KBM-7 (cell line): ENCODE measurements at places on chromosomes 12 and 14.

- no peak for DNase-seq
Measured at GRCh38 chr14:83918546-83918945, 1611.4 kb upstream of the FLRT2 start.

GRCh38 chr12:94625531-94625930 is 24.8 kb downstream of the TMCC3 start:
- DNase-seq = no peak

DNA sequence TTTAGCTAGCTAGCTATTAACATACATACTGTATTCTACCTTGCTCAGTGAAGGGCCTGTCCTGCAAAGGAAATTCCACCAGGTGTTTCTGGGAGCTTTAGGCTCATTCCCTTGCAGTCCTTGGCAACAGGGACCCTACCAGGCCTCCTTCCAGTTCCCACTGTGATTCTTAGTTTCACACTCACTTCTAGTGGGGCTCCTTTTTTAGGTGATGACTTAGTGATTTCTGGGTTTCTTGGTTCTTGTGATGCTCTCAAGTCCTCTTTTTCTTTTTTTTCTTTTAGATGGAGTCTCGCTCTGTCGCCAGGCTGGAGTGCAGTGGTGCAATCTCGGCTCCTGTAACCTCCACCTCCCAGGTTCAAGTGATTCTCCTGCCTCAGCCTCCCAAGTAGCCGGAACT is 10.4 kb upstream of the STRN3 start:
- DNase-seq = no peak

GRCh38 chr12:127310548-127310947 is 956.4 kb upstream of the TMEM132C start:
- DNase-seq = no peak

DNA sequence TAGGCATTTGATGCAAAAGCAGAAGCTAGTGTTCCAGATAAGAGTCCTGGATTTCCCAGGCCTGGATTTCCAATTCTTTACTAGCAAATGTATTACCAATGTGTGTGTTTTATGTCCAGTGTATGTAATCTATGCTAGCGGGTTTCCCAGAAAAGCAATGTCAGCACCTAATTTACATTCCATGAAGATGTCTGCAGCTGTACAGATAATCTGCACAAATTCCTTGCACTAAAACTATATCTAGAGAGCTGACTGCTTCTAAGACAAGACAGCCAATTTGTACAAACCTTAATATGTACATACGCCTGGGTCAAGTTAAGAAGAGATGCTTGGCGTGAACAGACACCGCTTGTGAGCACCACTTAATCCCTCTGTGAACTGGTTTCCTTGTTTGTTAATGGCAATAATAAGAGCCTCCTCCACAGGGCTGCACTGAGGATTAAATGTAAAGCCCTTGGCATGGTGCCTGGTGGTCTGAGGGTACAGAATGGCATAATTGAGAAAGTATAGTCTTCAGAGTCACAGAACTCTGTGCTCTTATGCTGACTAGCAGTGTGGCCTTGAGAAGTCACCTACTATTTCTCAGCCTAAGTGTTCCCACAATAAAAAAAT is 185.6 kb downstream of the EPS8 start:
- no peak for DNase-seq

DNA sequence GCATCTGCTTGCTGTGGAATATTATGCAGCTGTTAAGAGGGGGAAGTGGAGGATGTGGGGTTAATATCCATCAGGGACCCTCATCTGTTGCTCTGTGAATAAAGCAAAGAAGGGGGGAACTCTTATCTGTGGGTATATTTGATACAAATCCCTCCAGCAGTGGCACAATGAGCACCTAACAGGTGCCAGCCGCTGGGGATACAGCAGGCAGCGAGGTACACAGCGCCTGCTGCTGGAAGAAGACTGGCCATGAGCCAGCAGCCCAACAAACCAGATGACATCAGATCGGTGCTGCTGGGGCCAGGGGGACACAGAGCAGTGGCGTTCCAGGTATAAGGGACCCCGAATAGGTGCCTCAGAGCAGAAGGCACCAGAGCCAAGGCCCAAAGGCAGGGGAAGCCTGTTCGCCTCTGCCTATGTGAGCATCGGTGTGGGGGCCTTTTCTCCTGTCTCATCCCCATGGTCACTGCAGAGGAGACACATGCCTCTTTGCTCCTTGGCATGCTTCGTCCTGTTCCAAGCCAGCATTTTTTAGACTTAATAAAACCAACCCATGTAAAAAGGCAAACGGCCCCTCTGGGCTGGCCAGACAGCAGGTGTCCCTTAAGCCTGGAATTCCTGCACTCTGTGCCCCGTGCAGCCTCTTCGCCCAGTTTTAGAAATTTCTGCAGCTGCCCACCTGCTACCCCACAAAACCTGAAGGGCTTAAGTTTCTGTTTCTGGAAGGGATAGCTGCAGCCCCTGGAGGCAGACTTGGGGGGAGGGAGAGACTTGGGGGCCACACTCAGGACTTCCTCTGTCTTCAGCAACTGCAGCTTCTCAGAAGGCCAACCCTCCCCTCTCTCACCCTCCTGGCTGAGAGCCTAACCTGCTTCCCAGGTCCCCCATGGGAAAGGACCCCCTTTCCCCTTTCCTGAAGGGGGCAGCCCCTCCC is 1.6 kb upstream of the CKB start:
- DNase-seq = no peak
